ENCODE measurements at places on chromosomes 6 and 20. TPM values are rescaled to one million over a fixed set of nuclear protein-coding genes. Genes with fewer than 3 reads are reported as not detected.

The GSTA2 gene
- not detected for total RNA-seq

The BPI gene
- 0.79 TPM for total RNA-seq

The IP6K3 gene
- total RNA-seq: not detected

The SLC25A27 gene
- 6.4 TPM for total RNA-seq

The TCF21 gene
- total RNA-seq: 2.1 TPM

The GTSF1L gene
- total RNA-seq: not detected

The ADTRP gene
- 0.66 TPM for total RNA-seq

The TMEM170B gene
- total RNA-seq: 1.9 TPM

The SPEF1 gene
- 0.12 TPM for total RNA-seq

The NHSL1 gene
- total RNA-seq: 4.6 TPM

The VGLL2 gene
- not detected for total RNA-seq

The DEFB132 gene
- not detected for total RNA-seq

The SPATS1 gene
- not detected for total RNA-seq

The EYA2 gene
- total RNA-seq: 0.50 TPM

The OLIG3 gene
- total RNA-seq: 0.06 TPM

The BMP6 gene
- total RNA-seq: 5.4 TPM

Measured in aortic smooth muscle cell (primary cell).